ENCODE measurements at places on chromosomes 5 and 9.

DNA sequence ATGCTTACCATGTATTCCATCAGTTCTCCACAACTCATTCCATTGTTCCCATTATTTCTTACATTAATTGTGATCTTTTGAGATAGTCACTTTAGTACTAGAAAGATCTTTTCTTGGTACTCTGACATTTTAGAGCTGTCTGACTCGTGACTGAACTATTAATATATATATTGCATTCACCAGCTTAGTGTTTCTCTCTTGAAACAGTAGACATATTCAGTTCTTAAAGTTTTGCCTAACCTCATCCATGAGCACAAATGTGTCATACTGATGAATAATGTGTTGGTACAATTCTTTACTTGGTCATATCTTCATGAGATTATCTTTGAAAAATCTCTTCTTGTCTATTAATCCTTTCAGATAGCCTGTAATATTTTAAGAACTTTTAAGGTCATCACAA lies 74.3 kb downstream of the NLN start:
- no peak for DNase-seq

DNA sequence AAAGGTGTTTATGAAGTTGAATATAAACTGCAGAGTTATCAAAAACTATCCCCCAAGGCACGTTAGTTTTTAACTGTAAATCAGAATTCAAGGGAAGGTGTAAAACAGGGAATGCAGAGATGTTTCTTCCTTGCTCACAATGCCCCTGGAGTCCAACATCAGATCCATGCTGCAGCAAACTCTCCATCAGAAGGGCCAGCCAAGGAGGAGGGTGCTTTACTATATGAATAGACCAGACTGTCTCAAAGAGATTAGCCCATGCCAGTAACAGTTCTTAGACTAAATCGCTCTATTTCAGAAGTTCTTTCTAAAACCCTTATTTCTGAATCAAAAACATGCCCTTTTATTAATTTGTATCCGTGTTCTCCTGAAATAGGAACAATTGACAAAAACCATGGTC lies 362.8 kb upstream of the RPS23 start:
- DNase-seq: no peak

- DNase-seq: no peak
Measured at GRCh38 chr9:95953986-95954385, 78.5 kb downstream of the ERCC6L2 start.

- no peak for DNase-seq
Measured at GRCh38 chr5:137309290-137309689, 189.8 kb downstream of the SPOCK1 start.

DNA sequence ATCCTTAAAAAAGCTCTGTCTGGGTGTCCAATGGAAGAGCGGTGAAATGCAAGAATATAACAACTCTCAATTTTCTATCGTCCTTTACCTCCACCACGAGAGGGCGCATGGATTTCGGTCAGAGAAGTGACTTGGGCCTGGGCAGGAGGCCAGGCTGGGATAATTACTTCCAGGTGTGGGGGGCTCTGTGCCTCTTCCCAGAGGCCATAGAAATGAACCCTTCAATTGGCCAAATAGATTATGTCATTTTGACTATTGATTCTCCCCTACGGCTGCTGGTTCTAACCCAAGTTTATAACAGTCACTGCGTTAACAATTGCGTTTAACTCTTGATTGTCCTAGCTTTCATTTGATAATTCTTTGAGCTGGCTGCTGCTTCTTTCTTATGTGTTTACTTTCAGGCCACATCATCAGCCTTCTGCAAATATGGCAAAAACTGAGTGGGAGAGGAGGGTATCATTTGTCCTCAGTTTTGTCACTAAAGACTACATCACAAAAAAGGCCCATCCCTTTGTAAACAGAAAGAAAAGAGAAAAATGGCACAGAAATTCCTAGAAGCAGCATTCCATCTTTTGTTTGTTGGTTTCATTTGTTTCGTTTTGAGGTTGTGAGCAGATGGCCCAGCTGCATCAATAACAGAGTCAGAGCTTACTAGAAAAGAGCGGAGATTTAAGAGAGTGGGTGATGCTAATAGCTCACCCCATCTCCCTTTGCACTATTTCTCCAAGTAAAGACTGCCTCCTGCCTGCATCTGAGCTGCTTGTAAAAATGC lies 45.4 kb upstream of the ZFR start:
- peak; percentile 64 for DNase-seq

DNA sequence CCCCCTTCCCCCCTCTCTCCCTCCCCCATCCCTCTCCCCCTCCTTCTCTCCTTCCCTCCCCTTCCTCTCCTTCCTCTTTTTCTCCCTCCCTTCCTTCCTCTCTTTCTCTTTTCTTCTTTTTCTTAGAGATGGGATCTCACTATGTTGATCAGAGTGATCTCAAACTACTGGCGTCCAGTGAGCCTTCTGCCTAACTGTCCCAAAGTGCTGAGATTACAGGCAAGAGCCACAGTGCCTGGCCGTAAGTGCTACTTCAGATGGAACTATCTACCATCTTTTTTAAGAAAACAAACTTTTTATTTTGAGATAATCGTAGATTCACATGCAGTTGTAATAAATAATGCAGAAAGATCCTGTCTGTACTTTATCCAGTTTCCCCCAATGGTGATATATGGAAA lies 6.3 kb downstream of the RCL1 start:
- no peak for DNase-seq

- DNase-seq: peak; percentile 1
Measured at GRCh38 chr5:140977003-140977402, 10.7 kb downstream of the PCDHAC2 start.

DNA sequence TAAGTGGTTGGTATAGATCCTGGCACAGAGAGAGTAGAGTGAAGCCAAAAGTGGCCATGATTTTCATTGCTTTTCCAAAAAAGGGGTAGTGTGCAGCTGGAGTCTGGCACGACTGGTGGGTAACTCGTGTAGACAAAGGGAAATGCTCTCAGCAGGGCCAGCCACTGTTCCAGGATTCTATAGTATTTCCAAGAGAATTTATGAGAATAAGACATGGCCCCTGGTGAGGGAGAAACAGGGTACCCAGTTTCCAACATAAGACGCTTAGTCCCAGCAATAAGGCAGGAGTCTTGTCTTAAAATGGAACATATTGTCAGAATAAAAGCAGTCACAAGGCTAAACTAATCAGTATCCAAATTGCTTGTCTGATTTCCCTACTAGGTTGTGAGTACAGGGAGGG lies 52.1 kb downstream of the NMUR2 start:
- DNase-seq: no peak

DNA sequence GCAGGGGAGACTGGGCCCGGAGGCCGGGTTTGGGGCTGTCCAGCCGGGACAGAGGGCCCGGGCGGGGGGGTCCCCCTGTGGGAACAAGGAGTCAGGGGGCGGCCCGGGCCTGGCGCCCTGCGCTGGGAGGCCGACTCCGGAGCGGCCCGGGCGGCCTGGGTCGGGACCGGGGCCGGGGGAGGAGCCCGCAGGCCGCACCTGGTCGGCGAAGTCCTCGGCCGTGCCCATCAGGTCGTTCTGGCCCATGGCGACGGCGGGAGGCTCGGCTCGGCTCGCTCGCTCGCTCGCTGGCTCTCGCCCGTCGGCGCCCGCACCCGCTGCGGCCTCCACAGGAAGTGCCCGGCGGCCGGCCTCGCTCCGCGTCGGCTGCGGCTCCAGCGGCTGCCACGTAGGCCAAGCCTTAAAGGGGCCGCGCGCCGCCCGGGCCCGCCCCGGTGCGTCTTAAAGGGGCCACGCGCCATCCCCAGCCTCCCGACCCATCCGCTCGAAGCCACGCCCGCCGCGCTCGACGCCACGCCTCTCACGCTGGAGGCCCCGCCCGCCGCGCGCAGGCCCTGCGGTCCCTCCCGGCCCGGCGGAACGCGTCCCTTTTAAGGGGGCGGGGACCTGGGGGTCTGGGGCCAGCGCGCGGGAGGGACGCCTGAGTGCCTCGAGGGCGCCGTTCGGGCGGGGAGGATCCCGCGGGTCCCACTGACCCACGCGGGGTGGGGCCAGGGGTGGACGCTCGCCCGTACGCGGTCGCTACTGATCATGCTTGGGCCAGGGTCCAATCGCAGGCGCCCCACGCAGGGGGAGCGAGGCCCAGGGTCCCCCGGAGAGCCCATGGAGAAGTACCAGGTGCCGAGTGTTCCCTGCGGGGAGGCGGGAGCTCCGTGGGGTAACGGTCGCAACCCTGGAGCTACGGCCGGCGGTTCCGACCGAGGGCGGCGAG lies at the start of the genes STKLD1 and SURF4:
STKLD1 (plus strand) TSS at position 643 of the 931 bp plus-strand sequence; CDS start at position 751, 108 bp downstream.
SURF4 (minus strand) TSS at position 337 of the 931 bp plus-strand sequence; CDS start at position 246, 91 bp downstream.
- peak; percentile 97 for DNase-seq

DNA sequence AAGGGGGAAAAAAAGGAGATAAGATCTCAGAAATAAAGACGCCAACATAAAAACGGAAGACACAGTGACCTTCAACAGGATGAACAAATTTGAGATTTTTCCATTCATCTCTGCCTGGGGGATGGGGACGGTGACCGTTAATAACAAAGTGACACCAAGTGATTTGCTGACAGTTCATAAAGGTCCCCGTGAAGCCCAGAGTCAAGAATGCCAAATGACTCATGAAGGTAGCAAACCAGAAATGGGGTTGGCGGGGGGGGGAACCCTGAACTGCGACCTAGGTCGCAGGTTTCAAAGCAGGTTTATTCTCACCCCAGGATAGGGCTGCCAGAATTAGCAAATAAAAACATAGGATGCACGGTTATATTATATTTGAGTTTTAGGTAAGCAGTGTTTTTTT lies 21.1 kb upstream of the SHB start:
- DNase-seq: no peak

- DNase-seq: no peak
Measured at GRCh38 chr5:102787134-102787533, 32.0 kb downstream of the PAM start.

DNA sequence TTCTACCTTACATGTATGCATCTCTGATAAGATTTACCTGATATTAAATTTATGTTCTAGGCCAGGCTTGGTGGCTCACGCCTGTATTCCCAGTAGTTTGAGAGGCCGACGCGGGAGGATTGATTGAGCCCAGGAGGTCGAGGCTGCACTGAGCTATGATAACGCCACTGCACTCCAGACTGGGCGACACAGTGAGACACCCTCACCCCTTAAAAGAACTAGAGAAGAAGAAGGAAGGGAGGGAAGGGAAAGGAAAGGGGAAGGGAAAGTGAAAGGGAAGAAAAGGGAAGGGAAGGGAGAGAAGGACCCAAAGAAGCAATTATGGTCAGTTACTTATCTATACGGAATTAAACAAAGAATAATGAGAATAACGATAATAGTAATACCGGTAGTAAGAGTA lies 1.2 kb upstream of the RFK start:
- peak; percentile 70 for DNase-seq

GRCh38 chr5:55800924-55801323 lies 50.2 kb upstream of the IL31RA start:
- no peak for DNase-seq

GRCh38 chr9:110121170-110121569 lies 86.8 kb downstream of the C9orf152 start:
- no peak for DNase-seq

GRCh38 chr5:110785356-110785755 lies 46.5 kb downstream of the SLC25A46 start:
- DNase-seq: no peak

DNA sequence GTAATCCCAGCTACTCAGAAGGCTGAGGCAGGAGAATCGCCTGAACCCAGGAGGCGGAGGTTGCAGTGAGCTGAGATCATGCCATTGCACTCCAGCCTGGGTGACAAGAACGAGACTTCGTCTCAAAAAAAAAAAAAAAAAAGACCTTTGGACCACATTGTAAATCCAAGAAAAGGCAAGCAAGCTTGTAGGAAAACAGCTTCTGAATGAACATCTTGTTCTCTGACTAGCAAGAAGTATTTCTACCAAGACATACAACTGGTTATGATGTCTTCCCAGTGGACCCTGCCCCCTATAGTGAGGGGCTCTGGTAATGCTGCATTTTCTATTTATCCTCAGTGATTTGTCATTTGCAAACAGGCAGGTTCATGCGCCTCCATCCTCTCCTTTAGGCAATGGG lies 4.5 kb upstream of the EIF4EBP3 start:
- no peak for DNase-seq
